NAMALWA (cell line): ENCODE measurements at places on chromosomes 6 and 20.

DNA sequence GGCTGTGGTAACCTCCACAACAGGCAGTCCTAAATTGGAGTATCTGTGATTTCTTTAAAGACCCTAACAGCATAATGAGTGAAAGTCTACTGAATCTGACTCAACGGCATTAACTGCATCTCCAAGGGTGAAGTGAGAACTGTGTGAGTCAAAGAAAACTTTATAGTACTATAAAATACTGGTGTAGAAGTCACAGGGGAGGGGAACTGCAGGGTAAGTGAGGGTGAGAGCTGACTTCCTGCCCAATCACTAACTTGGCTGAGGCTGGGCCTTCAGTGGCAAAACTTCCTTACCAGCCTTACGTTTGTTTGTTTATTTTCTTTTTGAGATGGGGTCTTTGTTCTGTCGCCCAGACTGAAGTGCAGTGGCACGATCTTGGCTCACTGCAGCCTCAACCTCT, 109.8 kb downstream of the PTPRK start:
- no peak for DNase-seq

- no peak for DNase-seq
Measured at GRCh38 chr6:11277275-11278206, 45.1 kb upstream of the NEDD9 start.

DNA sequence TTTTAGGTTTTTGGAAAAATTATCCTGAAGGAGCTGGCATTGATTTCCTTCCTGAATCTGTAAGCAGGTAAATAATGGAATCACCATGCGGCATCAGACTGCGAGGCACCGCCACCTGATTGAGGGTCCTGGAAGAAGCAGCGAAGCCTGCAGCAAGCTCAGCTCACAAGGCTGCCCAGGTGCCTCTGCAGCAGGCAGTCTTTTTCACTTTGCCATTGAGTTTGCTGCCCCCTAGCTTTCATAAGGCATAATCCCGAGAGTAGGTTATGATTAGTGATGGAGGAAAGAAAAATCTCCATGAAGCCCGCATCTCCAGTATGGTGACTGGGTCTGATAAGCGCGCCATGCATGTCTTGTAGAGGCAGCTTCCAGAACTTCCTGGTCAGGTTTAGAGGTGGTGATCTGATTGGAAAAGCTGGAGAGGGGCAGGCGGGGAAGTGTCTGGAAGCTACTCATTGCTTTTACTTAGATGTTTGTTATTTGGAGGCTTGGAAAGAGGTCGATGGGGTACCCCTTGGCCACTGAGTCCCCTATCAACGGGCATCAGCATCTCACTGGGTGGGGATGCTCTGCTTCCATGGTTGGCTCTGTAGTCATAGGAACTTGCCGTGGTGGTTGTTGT, 26.7 kb downstream of the IYD start:
- peak; percentile 86 for DNase-seq

DNA sequence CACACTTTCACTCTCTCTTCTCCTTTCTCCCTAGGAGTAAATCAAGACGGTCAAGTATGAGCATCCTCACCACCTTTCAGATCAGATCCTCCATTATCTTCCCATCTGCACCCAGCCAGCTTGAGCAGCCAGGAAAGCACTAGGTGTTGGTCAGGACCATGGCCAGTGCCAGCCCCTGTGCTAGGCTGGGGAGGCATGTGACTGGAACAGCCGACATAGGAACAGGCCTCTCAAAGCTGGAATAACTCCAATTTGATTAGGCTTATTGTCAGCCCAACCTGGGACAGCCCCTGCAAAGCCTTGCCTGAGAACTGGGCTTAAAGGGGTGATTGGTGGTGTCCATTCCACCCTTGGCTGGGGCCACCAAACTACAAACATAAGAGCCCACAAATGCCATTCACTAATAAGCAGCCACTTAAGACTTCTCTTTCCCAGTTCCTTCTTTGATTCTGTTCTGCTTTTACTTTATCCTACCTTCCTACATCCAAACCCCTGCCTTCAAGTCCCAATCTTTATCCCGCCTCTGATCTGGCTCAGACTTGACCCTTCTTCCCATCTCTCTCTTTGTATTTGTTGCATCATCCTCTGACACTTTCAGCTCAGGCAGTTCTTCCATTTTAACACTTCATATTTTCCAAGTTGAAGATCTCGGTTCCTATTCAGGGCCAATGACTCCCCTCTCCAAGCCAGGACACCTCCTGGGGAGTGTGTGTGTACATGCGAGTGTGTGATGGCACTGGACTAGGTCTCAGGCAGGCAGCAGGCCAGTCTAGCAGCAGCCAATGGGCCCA, 4.5 kb upstream of the TREM2 start:
- DNase-seq: peak; percentile 8

- peak; percentile 94 for DNase-seq
Measured at GRCh38 chr20:44979090-44979621, 12.8 kb downstream of the STK4 start.

DNA sequence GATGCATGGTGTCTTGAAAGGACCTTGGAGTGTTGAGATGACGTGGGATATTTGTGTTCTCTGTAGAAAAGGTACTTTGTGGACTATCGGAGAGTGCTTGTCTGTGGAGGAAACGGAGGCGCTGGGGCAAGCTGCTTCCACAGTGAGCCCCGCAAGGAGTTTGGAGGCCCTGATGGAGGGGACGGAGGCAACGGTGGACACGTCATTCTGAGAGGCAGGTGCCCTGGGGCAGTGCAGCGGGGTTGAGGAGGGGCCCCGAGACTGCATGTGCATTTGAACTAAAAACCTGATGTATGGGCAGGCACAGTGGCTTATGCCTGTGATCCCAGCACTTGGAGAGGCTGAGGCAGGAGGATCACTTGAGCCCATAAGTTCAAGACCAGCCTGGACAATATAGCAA, 12.9 kb downstream of the MTG2 start:
- no peak for DNase-seq

DNA sequence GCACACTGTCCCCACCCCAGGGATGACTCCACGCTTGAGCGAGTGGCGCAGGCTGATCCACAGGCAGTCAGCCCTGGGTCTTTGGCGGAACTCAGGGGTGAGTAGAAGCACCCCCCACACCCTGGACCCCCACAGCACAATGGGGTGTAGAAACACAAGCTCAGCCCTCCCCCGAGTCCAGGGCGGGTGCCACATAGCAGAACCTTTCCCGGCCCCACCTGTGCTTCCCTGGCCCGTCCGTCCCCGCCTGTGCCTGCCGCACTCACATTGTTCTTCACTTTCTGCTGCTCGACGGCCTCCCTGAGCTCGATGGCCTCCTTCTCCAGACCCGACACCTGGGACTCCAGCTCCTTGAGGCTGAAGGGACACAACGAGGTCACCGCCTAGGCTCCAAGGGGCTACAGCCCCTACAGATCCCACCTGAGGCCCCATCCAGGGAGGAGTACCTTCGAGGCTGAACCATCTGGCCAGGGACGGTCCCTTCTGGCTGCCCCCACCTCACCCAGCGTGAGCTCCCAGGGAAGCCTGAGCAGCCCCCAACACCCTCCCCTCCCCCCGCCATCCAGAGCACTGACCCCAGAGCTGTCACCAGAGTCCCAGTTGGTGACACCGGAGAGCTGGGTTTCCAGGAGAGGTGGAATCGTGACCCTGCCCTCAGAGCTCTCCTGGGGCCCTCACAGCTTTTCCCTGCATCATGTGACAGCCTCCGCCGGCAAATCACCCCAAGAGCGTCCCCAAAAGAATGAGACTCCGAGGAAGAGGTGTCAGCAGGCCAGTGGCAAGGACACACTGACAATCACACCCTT, 55.6 kb downstream of the DSTN start:
- DNase-seq: no peak

DNA sequence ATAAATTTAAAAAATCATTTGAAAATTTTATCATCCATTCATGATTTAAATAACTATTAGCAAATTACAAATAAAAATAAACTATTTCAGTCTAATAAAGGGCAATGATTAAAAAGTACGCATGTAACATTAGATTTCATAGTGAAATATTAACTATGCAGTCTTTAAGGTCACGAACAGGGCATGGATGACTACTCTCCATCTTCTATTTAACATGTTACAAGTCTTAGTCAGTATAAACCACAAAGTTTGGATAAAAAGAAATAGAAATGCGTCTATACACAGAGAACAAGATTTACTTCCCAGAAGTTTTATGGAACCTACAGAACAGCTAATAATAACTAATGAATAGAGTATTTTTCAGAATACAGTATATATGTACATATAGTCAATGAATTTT, 1016.0 kb downstream of the EYS start:
- DNase-seq: no peak

DNA sequence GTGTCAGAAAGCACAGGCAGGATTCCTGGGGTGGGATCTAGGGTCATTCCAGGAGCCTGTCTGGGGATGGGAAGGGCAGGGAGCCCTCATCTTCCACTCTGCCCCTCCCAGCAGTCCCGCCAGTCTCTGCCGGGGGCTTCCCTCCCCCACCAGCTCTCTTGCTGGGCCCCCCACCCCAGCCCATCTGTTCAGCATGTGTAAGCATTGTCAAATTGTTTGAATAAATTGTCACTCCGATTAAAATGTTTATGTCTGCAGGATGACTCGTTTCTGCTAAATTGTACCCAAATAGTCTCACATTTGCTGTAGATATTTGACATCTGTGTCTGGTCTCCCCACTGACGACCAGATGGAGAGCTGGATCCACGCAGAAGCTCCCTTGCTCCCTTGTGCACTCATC, 257.6 kb downstream of the ANKRD60 start:
- DNase-seq: no peak
